Peyer's patch (tissue), 4 donors: ENCODE measurements at places on chromosomes 4 and X. TPM values are rescaled to one million over a fixed set of nuclear protein-coding genes. Genes with fewer than 3 reads are reported as not detected.

GABRA4 gene
- 0.76 TPM for total RNA-seq

DNA sequence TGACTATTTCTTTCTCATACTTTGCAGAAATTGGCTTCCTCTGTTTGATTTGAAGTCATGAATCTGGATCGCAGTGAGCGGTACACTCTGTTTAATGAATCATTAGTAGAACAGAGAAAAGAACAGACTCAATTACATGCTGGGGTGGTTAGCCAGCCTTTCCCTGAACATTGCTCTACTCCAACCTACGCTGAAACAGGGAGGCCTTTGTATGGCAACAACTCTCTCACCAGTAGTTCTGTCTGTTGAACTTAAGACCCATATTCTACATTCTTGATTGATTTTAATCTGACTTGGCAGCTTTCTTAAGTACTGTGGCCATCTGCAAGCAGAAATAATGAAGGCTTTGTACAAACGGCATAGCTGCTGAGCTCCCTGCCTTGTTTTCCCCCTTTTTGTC is 19.0 kb upstream of the AP1S2 start:
- no peaks in the 10 kb centered on the region for H3K36me3 ChIP-seq
- H3K4me1 ChIP-seq, result no peaks in the 10 kb centered on the region
- no peak overlapping the region for H3K27ac ChIP-seq
- no peak for DNase-seq
- no peaks in the 10 kb centered on the region for H3K27me3 ChIP-seq
- no peak overlapping the region for H3K4me3 ChIP-seq

GRCh38 chr4:163350672-163351071 is 7.0 kb downstream of the NPY5R start:
- no peak overlapping the region for H3K4me3 ChIP-seq
- H3K4me1 ChIP-seq, result no peaks in the 10 kb centered on the region
- no peak overlapping the region for H3K27ac ChIP-seq
- H3K36me3 ChIP-seq, result no peaks in the 10 kb centered on the region
- DNase-seq, result no peak
- H3K27me3 ChIP-seq, result no peaks in the 10 kb centered on the region

- H3K27ac ChIP-seq, result no peak overlapping the region
- no peak for DNase-seq
- no peaks in the 10 kb centered on the region for H3K27me3 ChIP-seq
- H3K4me3 ChIP-seq, result no peak overlapping the region
- H3K36me3 ChIP-seq, result no peaks in the 10 kb centered on the region
Observed at GRCh38 chrX:27924261-27924660, 57.0 kb downstream of the DCAF8L1 start.
